Stimulated activated naive B cell treated with anti-CD40 and anti-IgM and Interleukin-4, amounts not matched to agents 10 μg/mL and 1 μg/mL and 100 μg/mL, for 72 hours (primary cell): ENCODE measurements at places on chromosomes 1 and 21.

- DNase-seq = no peak
These were observed 33.6 kb downstream of the SLC2A1 start for GRCh38 chr1:42924851-42925760.

GRCh38 chr1:3427711-3428704 is 26.5 kb upstream of the ARHGEF16 start:
- DNase-seq = no peak

DNA sequence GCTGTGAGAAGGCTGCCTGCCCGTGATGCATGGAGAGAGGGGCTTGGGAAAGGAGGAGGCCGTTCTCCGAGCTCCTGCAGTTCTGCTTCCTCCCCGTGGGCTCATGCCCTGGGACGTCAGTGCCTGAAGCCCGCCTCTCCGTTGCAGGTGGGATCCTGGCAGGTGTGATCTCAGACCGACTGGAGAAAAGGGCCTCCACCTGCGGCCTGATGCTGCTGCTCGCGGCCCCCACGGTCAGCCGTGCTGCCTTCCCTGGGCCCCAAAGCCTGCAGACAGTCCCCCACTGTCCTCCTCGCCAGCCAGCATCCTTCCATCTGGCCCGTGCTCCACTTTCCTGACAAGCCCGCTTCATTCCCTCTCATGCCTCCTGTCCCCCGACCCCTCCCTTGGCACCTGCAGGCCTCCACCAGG is 50.9 kb downstream of the SLC37A1 start:
- DNase-seq = no peak

- no peak for DNase-seq
These were observed 41.3 kb upstream of the RAB3GAP2 start for GRCh38 chr1:220313576-220313975.

- no peak for DNase-seq
These were observed 149.0 kb downstream of the ATP6V1G3 start for GRCh38 chr1:198391393-198392020.

DNA sequence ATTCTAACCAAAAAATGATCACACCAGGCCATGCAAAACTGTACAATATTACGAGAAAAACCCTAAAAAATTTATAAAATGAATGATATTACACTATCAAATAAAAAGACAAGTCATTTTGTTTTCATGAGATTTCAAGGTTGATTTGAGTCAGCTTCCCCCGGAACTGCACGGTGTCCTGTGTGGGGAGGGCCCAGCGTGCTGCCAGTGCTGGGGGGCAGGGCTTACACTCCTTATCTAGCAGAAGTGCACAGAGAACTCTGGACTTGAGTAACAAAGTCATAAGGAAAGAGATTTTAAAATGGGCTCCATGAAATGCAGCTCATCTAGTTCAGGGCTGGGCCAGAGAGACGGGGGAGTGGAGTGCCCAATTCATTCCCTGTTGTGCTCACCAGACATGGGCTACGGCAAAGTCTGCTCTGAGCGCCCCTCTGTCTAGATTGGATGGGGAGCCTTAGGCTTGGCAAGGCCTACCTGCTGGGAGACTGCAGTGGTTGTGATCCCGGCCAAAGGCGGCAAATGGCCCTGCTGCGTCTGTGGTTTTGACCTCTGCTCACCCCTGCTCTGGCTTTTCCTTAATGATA is 50.1 kb downstream of the COQ8A start:
- DNase-seq = peak; percentile 58

- no peak for DNase-seq
These were observed 12.3 kb upstream of the NFASC start for GRCh38 chr1:204858363-204858821.

GRCh38 chr1:108057541-108057940 is 92.6 kb upstream of the VAV3 start:
- no peak for DNase-seq

GRCh38 chr1:89295187-89295586 is 22.5 kb upstream of the GBP5 start:
- DNase-seq = no peak

DNA sequence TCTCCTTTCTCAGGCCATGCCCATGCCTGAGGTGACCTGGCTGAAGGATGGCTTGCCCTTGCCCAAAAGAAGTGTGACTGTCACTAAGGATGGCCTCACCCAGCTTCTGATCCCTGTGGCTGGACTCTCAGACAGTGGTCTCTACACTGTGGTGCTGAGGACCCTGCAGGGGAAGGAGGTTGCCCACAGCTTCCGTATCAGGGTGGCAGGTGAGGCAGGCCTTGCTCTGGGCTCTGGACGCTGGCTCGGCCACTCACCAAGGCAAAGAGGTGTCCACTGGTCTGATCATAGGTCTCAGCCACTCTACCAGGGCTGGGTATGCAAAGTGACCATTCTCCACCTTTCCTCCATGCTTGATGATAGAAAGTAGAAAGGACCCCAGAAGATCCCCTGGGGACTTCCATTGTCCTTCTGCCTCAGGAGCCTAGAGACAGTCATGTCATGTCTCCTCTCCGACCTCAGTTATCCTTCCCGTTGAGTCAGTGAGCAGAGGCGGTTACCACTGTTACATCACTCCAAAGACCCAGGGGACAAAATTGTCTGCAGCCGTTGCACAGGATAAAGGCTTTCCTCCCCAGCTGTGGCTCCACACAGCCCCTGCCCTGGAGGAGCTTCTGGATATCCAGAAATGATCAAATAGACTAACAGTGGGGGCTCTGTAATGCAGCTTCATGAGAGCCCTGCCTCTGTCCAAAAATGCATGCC is 34.2 kb downstream of the IGFN1 start:
- DNase-seq = no peak

GRCh38 chr1:193417945-193418744 is 231.7 kb upstream of the B3GALT2 start:
- no peak for DNase-seq

- no peak for DNase-seq
These were observed 51.2 kb upstream of the STUM start for GRCh38 chr1:226497276-226497833.

- DNase-seq = no peak
These were observed 146.1 kb upstream of the VANGL1 start for GRCh38 chr1:115495625-115496024.

DNA sequence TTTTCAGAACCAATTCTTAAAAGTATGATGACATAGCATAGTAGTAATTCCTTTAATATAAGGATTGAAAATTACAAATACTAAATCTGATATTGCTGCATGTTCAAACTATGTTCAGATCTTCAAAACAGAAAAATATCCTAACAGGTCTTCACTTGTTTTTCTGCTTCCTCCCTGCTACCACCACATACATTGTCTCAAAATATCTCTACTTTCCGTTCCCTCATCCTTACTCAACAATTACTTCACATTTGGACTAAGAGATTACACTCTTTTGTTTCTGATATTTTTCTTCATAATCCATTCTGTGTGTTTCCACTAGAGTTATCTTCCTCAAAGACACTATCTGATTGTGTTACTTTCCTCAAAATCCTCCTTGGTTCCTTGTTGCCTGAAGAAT is 125.1 kb downstream of the NEK7 start:
- no peak for DNase-seq

DNA sequence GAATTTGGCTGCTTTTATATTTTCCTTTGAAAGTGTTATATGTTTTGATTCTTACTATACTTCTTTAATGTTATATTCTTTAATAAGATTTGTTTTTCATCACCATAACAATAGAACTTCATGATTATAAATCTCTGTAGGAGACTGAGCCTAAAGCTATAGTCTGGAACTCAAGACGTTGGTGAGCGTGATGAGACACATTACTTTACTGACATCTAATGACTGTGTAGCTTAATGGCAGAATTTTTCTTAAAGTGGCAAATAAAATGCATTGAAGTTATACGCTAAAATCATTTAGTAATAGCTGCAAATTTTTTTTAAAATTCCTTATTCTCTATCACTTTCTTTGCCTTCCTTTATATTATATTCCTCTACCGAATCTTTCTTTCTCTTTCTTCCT is 56.1 kb upstream of the HAO2 start:
- no peak for DNase-seq

- no peak for DNase-seq
These were observed 282.4 kb downstream of the TM2D1 start for GRCh38 chr1:61442544-61442943.

- DNase-seq = no peak
These were observed 22.1 kb upstream of the IGSF21 start for GRCh38 chr1:18085387-18086074.

- DNase-seq = no peak
These were observed 192.3 kb upstream of the HMCN1 start for GRCh38 chr1:185541871-185542301.

DNA sequence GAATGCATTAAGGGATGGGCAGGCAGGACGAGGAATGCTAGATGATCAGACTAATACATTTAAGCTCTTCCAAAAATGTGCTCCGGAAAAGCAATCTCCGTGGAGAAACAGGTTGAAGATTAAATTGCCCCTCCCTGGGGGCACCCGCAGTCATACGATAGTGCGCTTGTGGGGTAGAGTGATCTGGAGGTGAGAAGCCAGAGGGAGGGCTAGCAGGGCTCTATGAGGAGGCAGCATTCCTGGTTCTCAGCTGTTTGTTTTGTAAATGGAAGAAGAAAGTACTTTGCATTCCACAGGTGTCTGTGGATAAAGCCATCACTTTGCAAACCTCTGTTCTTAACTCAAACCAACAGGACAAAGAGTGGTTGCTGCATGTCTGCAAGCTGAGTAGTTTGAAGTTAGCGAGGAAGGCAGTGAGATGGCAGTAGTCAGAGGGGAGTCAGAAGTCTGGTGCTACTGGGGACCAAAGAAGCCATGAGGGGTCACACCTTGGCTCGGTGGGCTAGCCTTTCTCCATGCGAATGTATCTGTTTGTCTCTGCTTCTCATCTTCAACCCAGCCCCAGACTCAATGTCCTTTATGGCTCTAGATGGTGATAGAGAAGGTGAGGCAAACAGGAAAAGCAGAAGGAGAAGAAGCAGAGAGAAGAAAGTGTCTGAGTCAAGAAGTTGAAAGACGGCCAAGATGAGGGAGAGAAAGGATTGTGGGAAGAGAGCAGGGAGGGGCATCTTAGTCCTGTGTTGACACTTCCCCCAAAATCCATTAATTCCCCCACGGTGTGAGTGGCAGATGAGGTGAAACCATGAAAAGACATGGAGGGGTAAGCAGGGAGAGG is 65.2 kb upstream of the GJA8 start:
- DNase-seq = no peak

DNA sequence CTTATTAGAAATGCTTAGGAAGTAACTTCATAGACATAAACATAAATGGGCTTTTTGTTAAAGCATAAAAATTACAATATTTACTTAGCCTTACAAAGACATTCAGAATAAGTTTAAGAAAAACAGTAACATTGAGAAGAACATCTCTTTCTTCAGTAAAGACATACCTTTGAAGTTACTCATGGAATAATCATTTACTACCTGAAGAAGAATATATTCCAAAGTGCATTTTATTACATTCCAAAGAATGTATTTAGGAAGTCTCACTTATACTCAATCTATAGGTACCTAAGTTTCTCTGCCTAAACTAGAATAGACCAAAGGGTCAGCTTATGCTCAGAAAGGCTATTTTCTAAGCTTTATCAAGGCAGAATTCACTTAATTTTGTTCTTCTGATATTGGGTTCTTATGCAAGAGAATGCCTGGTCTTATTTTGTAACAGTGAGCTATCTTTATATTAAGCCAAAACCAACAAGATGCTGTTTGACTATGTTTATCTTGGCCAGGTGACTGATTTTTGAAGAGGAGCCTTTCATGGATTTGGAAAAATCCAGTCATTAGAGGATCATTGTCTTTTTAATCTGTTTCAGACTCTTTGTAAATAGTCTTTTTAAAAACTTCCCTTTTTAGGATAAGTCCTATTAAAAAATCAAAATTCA is 110.1 kb downstream of the OLFML2B start:
- no peak for DNase-seq

GRCh38 chr1:153919876-153920852 is 2.6 kb downstream of the GATAD2B start:
- DNase-seq = no peak

DNA sequence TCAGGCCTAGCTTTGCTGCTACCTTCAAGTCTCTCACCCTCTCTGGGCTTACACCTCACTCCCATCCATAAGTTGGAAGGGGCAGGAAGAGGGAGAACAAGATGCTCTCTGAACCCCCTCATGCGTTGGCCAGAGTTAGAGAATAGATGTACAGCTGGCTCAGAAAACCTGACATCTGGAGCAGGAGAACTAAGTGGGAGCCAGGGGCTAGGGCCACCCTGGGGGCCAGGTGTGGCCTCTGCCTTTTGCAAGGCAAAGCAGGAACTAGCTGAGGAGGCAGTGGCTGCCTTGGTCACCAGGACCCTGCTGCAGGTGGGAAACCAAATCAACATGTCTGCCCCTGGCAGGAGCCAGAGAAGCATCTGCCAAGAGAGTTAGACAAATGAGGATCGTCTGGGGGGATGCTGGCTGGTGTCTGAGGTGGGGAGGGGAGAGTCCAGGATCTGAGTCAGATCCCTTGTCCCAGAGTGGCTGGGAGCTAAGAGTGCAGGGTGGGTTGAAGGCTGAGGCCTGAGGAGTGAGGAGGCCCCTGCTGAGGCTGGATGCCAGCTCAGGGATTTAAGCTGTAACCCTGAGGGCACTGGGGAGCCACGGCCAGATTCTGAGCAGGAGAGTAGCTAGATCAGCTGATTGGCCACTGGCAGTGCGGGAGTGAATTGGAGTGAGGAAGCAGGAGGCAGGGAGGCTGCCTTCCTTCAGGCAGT is 115.0 kb downstream of the EPHB2 start:
- DNase-seq = no peak

GRCh38 chr21:35988416-35989137 is 71.7 kb downstream of the SETD4 start:
- no peak for DNase-seq

GRCh38 chr1:211753649-211754251 is 76.8 kb downstream of the LPGAT1 start:
- no peak for DNase-seq

DNA sequence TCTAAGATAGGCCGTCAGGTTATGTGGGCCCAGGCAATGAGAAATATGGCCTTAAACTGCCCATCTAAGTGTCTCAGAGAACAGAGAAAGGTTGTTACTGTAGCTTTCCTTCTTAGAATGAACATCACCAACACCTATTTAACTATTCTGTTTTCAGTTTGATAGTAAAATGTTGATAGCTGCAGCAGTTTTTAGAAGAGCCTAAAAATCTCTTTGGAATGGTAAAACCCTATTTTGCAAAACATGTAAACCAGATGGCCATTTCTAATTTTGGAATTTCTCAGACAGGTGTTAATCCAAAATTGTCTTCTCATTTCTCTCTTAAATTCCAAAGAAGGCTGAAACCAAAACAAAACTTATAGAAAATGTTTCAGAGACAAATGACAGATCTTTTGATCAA is 57.5 kb downstream of the DIPK1A start:
- DNase-seq = no peak
